GM23248 (cell line): ENCODE measurements at places on chromosomes 1 and 21.
A peak's percentile ranks its signal among the peaks of the same experiment; 100 is the strongest.

GRCh38 chr1:15328351-15329103, 81.2 kb upstream of the EFHD2 start:
- DNase-seq: peak; percentile 76

GRCh38 chr1:119861547-119861946, 34.8 kb downstream of the ADAM30 start:
- DNase-seq: no peak

GRCh38 chr21:29025328-29025713, 853 bp downstream of the USP16 start:
- peak; percentile 71 for DNase-seq

- DNase-seq: peak; percentile 56
Measured at GRCh38 chr1:150513351-150513791, 2.2 kb upstream of the FALEC start.

DNA sequence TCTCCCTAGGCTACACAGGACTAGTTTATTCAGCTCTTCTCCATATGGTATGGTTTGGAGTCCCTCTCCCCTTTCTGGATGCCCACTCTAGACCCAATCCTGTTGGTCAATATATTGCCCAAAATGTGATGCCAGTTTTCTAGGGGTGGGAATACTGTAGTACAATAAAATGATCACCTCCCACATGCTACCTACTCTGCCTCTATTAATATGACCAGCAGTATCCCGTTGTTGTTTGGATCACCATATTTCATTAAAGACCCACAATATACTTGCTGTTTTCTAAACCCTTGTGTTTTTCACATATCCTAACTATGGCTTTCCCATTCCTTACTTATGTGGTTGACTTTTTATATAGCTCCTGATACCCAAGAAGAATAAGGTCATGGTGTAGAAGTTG, 95.9 kb upstream of the IGSF21 start:
- no peak for DNase-seq

DNA sequence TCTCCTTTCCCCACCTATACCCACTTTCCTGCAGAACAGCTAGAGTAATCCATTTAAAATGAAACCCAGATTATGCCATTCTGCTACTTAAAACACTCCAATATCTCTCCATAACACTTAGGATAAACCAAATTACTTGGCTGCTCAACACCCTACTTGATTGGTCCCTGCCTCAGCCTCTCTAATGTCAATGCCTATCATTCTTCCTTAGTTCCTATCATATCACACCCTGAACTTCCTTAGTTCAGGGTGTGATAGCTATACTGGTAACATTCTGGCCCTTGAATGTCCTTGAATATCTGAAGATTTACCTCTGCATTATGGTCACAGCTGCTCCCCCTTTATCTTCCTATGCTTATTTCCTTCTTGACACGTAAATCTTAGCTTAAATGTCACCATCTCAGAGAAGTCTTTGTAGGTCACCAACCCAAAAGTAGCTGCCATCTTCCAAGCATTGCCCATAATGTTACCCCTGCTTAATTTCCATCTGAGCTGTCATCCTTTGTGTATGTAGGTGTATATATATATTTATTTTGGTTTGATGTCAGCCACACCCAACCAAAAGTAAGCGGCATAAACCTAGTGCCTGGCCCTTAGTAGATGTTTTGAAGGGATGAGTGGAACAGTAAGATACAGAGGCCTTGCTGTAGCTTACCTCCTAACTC, 379.8 kb downstream of the PTPRC start:
- DNase-seq: no peak

- no peak for DNase-seq
Measured at GRCh38 chr1:189121941-189122340, 1355.7 kb downstream of the BRINP3 start.

DNA sequence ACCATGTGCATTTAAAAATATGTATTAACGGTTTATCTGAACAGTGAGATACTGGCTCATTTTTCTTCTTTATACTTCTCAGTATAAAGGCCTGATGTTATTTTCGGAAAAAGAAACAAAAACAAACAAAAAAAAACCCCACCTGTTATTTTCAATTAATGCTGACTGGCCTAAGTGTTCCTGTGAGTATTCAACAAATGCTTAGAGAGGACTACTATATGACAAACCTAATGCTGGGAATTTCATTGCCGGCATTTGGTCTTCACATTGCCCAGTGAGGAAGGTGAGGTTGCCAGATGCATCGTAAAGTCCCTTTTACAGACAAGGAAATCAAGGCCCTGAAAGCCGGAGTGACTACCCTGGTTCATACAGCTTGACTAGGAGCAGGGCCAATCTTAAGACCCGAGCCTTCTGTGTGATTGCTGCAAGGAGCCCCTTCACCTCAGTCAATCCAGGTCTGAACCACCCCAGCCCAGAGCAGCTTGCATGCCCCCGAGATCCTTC, 599 bp downstream of the MRPL24 start:
- peak; percentile 36 for DNase-seq

- no peak for DNase-seq
Measured at GRCh38 chr1:4207183-4207582, 307.1 kb upstream of the C1orf174 start.

DNA sequence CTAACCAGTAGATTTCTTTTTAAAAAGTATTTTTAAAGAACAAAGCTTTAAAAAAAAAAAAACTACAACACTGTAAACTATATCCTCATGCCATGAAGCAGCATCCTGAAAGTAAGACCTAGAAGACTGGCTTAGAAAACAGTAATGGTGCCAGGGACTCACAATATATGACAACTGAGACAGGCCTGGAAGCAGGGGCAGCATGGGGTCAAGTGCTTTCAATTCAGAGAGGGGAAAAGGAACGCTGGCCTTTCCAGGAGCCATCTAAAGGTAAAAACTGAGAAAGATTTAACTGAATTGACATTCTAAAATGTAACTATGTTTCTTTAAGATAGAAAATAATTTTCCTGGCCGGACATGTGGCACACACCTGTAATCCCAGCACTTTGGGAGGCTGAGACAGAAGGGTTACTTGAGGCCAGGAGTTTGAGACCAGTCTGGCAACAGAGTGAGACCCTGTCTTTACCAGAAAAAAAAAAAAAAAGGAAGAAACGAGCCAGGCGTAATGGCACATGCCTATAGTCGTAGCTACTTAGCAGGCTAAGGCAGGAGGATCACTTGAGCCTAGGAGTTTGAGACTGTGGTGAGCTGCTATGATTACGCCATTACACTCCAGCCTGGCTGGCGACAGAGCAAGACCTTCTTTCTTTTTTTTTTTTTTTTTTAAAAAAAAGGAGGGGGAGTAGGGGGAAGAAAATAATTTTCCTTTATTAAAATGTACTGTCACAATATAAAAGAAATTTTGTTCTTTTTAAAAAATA, 54.1 kb downstream of the SLC35D1 start:
- DNase-seq: no peak

- DNase-seq: no peak
Measured at GRCh38 chr21:38819051-38819718, 13.5 kb downstream of the ETS2 start.

DNA sequence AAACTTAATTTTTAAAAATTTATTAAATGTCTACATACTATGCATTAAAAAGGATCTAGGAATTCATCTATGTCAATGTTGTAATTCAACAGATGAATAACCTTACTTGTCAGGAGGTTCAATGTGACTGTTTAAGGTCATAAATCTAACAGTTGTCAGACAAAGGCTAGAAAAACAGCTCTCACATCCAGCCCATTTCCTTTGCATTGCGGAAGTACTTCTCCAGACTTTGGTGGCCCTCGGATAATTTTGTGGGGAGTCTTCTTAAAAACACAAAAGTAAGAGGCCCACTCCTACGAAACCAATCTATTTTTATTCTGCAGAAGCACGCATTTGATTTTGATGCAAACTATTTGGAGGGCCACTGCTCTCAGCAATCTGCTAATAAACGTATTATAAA, 122.6 kb upstream of the CHRM3 start:
- DNase-seq: no peak

DNA sequence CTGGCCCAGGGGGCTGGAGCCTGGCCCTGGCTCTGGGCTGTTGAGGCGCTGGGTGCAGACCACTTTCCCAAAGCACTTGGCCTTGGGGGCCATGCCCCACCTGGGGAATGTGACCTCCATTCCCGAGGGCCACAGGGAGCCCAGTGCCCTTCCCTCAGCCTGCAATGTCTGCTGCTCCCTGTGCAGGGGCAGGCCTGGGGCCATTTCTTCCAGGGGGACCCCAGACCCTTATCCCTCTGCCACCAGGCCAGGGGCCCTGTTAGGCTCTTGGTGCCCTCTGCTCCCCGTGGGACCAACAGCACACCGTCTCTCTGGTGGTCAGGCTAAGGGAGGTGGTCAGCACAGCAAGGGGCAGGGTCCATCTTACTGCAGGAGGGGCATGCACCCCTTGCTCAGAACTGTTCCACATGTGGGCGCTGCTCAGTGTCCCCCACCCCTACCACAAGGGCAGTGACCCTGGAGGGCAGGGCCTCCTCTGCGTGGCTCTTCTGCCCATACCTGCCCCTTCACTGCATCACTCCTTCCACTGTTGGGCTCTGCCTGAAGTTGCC, 1.1 kb upstream of the TMEM52 start:
- no peak for DNase-seq

GRCh38 chr21:21199342-21200102, 201.3 kb downstream of the NCAM2 start:
- peak; percentile 7 for DNase-seq

DNA sequence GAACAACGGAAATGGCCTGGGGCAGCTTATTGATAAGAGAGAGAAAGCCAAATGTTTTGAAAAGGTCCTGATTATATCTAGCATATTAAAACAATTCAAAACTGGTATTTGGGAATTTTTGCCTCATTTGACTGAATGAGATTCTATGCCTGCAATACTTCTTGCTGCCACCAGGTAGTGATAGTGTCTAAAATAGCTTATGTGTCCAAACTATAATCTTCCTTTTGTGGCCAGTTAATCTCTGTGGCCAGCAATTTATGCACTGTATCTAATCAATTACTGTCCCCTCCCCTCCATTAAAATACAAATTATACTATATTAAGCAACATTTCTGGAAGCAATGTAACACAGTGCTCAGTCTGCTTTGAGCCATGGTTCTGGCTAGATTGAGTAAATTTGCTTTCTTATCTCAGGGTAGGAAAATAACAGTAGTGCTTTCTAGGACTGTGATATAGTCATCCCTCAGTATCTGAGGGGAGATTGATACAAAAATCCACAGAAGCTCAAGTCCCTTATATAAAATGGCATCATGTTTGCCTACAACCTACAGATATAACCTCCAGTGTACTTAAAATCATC, 91.8 kb downstream of the FOXD2 start:
- no peak for DNase-seq

GRCh38 chr1:119001181-119002027, 13.3 kb upstream of the TBX15 start:
- peak; percentile 60 for DNase-seq

DNA sequence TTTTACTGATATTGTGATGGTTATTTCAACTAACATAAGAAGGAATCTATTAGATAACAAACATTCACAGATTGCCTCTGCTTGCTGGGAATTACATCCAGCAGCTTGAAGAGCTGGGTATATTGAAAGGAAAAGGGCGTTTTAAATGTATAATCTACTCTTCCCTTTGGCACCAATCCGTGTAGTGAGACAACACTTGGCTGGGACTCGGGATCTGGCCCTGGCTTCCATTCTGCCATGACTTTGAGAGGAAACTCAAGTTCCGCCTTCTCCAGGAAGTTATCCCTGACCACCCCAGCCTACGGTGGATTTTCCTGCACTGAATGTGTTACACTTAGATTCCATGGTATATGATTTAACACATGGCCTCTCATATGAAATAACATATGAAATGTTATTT, 86.9 kb upstream of the UBE2U start:
- no peak for DNase-seq

DNA sequence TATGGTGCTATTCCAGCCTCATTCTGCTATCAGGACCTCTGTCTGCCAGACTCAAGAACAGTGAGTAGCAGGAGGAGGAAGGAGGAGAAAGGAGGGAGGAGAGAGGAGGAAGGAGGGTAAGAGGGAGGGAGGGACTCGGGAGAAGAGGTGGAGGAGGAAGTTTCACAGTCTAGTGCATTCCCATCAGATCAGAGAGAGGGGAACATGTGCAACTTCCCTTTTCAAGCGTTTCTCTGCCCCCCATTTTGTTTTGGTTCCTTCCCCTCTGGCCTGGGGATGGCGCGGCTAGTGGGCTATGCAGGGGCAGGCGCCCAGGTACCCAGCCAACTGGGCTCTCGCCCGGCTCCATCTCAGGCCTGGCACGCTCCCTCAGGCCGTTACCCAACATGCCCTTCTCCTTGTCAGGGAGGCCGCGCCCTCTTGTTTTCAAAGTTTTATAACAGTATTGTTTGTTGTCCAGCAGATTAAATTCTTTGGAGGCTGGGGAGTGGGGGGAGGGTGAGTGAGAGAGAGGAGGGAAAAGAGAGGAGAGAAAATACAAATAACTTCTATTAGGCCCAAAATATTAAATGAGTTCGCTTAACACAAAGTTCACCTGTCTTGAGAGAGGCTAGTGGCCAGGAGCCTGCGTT, 56.0 kb downstream of the CD46 start:
- DNase-seq: no peak

- no peak for DNase-seq
Measured at GRCh38 chr21:33739701-33740100, 97.4 kb downstream of the ITSN1 start.

DNA sequence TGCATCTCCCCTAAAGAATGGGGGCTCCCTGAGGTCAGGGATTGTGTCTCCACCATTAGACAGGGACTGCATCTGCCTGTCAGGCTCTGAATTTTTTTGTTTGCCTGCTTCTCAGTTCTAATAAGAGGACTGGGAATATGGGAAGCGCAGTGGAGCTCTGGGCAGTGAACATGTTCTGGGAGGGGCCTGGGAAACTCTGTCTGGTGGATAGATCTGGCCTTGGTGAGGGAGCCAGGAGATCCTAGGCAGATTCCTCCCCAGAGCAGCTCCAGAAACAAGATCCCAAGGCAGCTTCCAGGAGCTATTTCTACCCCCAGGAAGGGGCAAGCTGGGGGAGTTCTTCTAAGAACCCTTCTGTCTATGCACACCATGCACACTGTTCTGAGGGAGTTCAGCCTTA, 12.6 kb upstream of the MYOG start:
- no peak for DNase-seq
